IPS DF 6.9 (cell line): ENCODE measurements at places on chromosomes 12 and 14.

DNA sequence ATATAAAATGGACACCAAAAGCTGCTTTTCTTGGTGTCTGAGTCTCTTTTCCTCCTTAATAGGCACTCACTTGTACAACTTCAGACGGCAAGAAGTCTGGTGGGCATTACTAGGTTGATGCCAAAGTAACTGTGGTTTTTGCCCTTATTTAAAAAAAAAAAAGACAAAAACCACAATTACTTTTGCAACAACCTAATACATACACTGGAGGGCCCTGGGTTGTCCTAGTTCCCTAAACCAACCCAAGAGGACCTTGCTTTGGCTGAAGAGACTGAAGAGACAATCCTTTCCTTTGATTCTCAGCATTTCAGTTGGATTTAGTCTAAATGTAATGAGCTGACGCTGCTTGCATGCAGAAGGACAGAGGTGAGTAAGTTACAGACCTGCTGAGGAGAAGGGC, 16.2 kb upstream of the PLEKHG3 start:
- DNase-seq: no peak

GRCh38 chr14:61872452-61872851, 110.2 kb downstream of the SNAPC1 start:
- DNase-seq: no peak

GRCh38 chr14:93049315-93049714, 66.4 kb downstream of the ITPK1 start:
- no peak for DNase-seq

GRCh38 chr14:99755629-99756603, 37.3 kb upstream of the EML1 start:
- DNase-seq: no peak

DNA sequence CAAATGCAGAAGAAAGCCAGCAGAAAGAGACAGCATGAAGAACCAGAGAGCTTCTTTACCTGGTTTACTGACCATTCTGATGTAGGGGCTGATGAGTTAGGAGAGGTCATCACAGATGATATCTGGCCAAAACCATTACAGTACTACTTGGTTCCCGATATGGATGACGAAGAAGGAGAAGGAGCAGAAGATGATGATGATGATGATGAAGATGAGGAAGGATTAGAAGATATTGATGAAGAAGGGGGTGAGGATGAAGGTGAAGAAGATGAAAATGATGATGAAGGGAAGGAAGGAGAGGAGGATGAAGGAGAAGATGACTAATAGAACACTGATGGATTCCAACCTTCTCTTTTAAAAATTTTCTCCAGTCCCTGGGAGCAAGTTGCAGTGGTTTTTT, 178.2 kb upstream of the CRY1 start:
- no peak for DNase-seq

DNA sequence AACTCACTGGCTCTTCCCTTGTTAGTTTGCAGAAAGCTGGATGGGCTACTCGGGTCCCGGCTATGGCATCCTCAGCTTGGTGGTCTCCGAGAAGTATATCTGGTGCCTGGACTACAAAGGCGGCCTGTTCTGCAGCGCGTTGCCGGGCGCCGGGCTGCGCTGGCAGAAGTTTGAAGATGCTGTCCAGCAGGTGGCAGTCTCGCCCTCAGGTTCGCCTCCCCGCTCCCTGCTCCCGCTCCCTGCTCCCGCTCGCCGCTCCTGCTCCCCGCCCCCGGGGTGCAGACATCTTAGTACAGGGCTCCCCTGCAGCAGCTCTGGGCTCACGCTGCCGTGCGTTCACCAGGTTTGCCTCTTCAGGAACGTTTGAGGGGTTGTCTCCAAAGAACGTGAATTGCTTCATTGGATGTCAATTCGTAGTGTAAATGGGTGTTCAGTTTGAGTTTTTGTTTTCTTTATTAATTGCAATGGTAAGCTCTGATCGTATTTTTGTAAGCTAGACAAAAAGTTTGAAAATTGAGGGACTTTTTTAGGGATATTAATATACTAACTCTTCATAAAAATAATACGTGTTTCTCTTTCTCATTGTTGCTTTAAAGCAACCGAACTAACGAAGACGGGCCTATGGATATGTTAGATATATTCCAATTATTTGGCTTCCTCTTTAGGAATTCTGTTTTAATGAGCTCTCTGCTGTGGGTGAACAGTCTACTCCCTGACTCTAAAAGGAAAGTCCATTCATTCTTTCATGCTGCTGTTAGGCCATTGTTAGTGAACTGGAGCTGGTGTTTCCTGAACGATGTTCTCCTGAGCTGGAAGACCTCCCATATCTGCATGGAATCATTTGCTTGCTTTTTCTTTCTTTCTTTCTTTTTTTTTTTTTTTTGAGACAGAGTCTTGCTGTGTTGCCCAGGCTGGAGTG, 71.3 kb downstream of the ANKRD9 start:
- DNase-seq: peak; percentile 80

- no peak for DNase-seq
Observed at GRCh38 chr12:94239332-94239993, 91.1 kb downstream of the PLXNC1 start.

DNA sequence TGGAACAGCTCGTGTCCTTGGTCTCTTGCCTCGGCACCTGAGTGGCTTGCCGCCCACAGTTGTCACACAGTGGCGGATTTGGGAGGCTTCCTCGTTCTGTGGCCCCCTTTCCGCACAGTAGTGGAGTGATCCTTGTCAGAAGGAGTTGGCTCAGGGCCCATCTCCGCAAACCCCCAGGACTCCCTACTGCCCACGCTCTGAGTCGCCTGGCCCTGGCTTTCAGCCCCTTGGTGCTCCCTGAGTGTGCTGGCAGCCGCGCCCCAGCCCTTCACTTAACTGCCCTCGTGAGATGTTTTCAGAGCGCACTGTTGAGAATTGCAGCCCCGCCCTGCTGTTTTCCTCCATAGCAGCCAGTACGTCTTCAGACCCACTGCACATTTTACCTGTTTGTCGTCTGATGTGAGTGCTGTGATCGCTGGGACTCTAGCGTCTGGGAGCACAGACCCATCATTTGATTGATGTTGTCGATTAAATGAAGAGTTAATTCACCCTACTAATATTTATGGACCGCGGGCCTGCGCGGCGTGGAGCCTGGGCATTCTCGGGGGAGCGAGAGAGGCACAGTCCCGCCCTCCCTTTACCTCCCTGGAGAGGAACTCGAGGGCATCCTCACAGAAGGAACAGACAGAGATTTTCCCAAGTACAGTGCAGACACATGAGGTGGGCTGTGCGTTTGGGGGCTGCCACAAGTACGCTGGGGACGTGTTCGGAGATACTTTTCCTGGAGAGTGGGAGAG, 91.8 kb downstream of the DDX51 start:
- no peak for DNase-seq

GRCh38 chr14:48748151-48748675, 838.0 kb downstream of the RPS29 start:
- DNase-seq: no peak

DNA sequence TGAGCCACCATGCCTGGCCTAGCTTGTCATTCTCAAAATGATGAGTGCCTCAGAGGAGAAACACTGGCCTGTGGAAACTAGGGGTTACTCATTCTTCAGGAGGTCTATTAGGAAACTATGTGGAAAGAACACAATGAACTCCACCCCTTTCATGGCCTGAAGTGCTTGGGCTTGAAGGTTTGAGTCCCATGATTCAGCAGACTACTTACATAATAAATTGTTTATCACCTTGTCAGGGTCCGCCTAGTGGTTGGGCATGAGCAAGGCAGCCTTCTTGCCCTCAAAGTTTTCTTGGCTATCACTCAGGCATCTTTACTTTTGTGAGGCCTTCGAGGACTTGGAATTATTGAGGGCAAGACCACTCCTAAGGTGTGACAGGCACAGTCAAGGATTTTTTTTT, 251.2 kb downstream of the ACSS3 start:
- DNase-seq: peak; percentile 5
